NCI-H446 (cell line): ENCODE measurements at places on chromosomes 2 and 18.

- no peak for DNase-seq
Measured at GRCh38 chr2:81077396-81077795, 772.8 kb upstream of the LRRTM1 start.

DNA sequence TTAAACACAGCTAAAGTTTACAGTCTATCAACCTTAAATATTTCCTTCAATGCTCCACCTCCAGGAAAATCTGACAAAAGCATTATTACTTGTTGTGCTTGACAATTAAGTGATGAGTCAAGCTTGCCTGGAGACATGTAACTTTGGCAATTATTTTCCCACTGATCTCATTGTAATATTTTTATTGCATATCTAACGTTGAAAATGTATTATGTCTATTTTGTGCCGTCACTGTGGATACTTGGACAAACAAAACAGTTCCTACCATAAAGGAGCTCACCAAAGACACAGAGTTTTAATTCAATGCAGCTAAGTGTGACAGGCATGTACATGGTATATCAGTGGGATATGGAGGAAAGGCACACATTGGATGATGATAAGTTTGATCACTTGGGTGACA lies 24.7 kb downstream of the RNF103 start:
- DNase-seq = no peak

GRCh38 chr2:187158452-187158851 lies 289.6 kb downstream of the CALCRL start:
- DNase-seq = no peak

GRCh38 chr2:177888581-177888980 lies 184.0 kb downstream of the PDE11A start:
- no peak for DNase-seq

GRCh38 chr2:44170311-44170717 lies 1.6 kb downstream of the PPM1B start:
- DNase-seq = no peak

DNA sequence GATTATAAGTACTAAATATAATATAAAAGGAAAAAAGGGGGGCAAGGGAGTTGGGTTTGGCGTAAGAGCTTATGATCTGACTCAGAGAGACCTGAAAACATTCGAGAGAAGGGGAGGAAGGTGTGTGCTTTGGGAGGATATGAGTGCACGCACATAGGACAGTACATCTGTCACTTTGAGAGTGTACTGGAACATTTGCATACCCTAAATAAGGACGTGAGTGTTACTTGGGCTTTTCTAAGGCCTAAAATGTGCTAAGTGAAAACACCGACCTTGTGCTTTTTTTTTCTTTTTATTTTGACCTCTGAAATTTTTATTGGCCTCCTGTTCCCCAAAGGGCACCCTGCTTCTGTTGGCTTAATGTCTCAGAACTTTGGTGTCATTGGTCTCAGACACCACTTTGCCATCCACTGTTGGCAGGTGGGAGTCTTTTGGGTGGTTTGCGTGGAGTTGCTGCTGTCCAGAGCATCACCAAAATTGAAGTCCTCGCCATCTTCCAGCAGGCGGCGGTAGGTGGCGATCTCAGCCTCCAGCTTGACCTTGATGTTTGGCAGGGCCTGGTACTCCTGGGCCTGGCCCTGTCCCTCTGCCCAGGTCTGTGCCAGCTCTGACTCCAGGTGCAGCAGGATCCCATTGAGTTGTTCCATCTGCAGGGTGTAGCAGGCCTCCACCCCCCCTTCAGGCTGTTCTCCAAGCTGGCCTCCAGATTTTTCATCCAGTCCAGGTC lies 57.7 kb downstream of the CD28 start:
- no peak for DNase-seq
